AG04450 (cell line): ENCODE measurements at places on chromosomes 3 and 15.

- no peak for DNase-seq
These were observed 157.8 kb upstream of the ROPN1 start for GRCh38 chr3:124149771-124150170.

DNA sequence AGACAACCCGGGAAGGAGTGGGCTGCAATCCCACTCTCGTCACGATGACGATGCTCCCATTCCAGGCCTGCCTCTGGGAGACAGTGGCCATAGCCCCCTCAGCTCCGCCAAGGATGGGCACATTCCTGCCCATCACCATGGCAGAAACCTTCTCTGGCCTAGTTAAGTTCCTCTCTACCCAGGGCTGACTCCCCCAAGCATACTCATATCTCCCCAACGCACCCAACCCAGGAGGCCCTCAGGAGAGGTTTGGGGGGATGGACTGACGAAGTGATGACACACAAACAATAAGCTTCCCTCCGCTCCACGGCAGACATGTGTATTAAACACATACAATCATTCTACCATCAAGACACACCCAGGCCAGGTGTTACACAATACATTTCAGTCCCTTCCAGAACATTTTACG, 60.1 kb downstream of the VGLL4 start:
- no peak for DNase-seq

GRCh38 chr3:16363636-16364035, 98.6 kb downstream of the OXNAD1 start:
- DNase-seq, result no peak

DNA sequence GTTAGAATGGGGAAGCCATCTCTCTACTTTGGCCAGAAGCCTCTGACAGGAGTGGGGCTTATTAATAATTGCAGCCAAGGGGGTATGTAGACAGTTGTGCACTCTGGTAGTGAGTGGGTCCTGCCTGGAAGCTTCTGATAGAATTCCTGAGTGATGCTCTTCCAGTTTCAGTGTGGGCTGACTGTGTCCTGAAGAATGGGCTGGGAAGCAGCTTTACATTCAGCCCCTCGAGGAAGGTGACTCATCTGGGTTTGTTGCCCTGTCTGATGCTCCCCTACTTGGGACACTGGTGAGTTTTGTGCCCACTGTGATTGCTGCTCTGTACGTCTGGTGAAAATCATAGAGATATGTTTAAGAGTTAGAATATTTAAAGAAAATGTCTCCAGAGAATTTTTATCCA, 444.7 kb upstream of the RBMS3 start:
- no peak for DNase-seq

- DNase-seq, result no peak
These were observed 58.4 kb downstream of the SCAPER start for GRCh38 chr15:76846782-76847181.
